ENCODE measurements at places on chromosomes 3 and 15. TPM values are rescaled to one million over a fixed set of nuclear protein-coding genes. Genes with fewer than 3 reads are reported as not detected.

Gene CPN2
- total RNA-seq = not detected

Gene DNAH1
- 5.5 TPM for total RNA-seq

Gene ANKRD63
- not detected for total RNA-seq

Gene NR2E3
- total RNA-seq = 0.20 TPM

Gene SEC22C
- total RNA-seq = 74.0 TPM

Gene PPIB
- 971 TPM for total RNA-seq

Gene TNFAIP8L3
- total RNA-seq = 6.9 TPM

Gene VPS39
- total RNA-seq = 57.7 TPM

Gene SI
- total RNA-seq = not detected

Gene GOLGA8S
- 0.10 TPM for total RNA-seq

Gene DCLK3
- total RNA-seq = 0.59 TPM

Gene FETUB
- total RNA-seq = not detected

Gene TNFSF10
- total RNA-seq = 1.1 TPM

Gene CPLX3
- not detected for total RNA-seq

Gene RASL12
- total RNA-seq = 0.39 TPM

Gene EPHA3
- total RNA-seq = 6.7 TPM

Gene HRH1
- total RNA-seq = 21.6 TPM

Gene NMB
- 4.9 TPM for total RNA-seq

Gene FEZF2
- not detected for total RNA-seq

Gene SERPINI1
- total RNA-seq = 7.6 TPM
